Activated T-helper 1 cell treated with Interleukin-2 at 50 U/mL for 16 hours (primary cell): ENCODE measurements at places on chromosomes 2 and 18.

DNA sequence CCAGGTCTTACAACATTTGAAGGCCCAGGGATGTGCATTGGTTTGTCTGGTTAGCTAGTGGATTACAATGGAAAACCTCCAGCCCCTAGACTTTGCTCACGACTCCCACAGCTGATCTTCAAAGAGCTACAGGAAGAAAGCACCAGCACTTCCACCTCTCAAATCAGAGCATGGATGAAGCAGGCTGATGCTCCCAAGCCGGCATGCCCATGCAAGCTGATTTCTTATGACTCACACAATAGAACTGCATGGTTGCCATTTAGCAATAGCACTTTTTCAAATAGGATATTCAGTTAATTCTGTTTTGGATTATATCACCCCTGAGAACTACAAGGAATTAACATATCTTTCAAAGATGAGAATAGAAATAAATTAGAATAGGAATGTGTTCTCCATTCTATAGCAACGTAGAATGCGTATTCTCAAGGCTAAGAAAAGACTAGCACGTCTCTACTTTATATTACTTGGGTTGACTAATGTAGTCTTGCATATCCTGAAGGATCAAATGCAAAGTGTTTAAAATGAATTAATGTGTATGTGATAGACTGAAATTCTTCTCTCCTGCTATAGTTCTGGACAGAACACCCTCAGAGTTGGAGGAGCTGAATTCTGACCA, 292.4 kb downstream of the TRIB2 start:
- DNase-seq: no peak

- DNase-seq: no peak
Observed at GRCh38 chr18:76013057-76013456, 482.0 kb downstream of the ZNF516 start.

DNA sequence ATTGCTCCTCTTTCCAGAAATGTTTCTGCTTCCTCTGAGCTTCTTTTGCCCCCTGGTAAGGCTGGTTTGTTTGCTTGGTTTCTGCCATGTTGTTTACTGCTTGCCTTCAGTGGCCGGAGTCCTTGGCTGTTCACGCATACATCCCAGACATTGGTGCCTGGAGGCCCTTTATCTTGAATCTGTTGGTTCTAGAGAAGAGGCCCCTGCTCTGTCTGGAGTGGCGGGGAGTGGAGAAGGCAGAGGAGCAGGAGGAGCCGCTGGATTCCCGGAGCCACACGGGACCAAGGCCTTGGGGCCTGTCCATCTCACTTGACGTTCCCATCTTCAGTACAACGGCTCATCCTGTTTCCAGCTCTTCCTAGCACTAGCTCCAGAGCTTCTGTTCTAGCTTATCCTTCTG, 77.2 kb upstream of the PXDN start:
- no peak for DNase-seq

- no peak for DNase-seq
Observed at GRCh38 chr2:25000503-25001324, 29.0 kb upstream of the DNAJC27 start.

DNA sequence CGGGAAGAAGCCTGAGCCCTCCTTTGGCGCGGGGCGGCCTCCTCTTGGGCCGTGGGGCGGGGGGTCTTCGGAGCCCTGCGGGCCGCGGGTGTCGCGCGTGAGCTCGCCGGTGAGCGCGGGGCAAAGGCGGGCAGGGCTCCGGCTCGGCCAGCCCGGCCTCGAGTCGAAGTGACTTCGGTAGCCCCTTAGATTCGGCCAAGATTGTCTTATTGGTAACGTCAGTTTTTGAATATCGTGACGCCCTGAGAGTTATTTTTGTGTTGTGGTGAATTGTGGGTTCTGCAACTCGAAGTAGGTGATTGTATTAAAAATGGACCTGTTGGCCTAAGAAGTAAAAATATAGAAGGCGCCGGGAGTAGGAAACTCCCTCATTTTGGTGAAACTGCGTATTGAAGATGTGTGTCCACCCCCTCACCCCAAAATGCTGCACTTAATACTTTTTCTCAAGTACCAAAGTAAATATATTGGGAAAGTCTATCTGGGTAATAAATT, 669 bp downstream of the MARCHF7 start:
- DNase-seq: no peak

- no peak for DNase-seq
Observed at GRCh38 chr18:13536578-13536977, 189.8 kb downstream of the FAM210A start.

DNA sequence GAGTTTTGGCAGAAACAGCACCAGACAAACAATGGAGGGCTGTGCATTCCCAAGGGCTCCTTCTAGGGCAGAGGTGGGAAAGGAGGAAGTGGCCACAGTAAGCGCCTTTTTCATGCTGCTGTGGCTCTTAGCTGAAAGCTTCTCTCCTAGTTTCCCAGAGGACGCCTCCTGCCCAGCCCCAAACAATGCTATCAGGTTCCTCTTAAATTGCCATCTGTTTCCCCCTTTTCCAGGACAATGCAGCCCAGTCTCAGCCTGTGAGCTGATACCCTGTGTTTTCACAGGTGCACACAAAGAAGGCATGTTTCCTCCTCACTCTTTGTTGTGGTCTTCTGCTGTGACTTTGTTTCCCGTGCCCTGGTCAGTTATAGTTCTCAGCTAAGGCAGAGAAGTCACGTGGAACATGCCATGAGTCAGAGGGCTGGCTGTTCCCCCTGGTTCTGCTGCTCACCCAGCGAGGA, 5.4 kb upstream of the FAM124B start:
- DNase-seq: no peak

DNA sequence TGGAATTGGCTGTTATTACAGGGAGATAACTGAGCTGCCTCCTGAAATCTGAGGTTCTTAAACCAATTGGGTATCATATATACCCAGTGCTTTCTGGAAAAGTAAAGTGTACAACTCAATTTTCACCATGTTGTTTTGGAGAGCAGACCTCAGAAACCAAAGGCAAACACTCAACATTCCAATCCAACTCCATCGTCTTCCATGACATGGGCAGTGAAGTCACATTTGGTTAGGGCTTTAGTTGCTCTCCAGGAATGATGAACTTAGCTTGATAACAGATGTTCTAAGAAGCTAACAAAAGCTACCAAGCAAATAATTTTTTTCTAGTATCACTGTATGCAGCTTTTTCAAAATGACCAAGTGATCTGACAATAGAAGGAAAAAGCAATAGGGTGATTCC, 107.0 kb upstream of the SLC35G4 start:
- DNase-seq: no peak

GRCh38 chr2:25405611-25406295, 64.0 kb upstream of the DNMT3A start:
- DNase-seq: no peak

- DNase-seq: no peak
Observed at GRCh38 chr2:80638783-80639182, 334.2 kb upstream of the LRRTM1 start.

DNA sequence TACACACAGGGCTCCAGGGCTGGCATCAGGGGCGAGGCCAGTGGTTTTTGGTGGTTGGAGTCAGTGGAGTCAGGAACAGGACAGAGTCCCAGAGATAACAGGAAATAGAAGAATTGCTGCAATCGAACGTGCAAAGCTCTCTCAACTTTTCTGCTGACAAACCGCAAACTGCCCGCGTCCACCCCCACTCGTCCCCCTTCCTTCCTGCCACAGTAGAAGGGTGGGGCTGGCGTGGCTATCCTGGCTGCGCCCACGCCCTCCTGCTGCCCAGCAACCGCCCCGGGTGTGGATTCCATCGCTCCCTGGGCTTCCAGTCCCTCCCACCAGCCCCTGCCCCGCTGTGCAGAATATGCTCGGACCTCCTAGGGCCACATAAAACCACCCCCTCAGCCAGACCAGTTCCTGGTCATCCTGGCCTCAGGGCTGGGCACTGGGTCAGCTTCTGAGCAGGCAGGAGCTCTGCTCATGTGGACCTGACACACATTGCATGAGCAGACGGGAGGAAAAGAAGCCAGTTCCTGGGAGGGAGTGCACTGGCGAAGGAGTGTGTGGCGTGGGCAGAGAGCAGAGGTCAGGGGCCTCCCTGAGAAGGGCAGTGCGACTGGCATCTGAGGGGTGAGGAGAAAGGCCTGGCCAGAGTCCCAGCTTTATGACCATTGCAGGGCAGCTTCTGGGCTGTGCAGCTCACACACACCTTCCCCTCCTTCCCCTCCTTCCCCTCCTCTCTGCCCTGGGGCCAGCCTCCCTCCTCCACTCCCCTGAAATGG, 85.4 kb upstream of the ATG16L1 start:
- peak; percentile 21 for DNase-seq

GRCh38 chr18:79904357-79905147, 46.9 kb downstream of the SLC66A2 start:
- no peak for DNase-seq

DNA sequence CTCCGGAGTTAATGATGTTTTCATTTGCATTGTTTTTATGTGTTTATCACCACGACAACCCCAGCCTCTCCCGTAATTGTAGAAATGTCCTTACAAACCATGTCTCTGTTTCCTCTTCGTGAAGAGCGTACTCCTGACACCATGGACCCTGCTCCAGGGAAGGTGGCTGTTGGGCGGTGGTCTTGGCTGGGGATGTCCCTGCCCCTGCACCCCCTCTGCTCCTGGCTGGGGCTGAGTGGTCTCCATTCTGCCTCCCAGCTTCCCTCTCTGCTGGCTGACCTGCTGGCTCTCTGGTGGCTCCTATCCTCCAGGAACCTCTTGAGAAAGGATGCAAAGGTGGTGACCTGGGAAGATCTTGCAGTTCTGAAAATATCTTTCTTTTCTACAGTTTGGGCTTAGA, 81.1 kb downstream of the ASB1 start:
- no peak for DNase-seq

GRCh38 chr2:152493417-152493816, 158.4 kb downstream of the FMNL2 start:
- no peak for DNase-seq

- no peak for DNase-seq
Observed at GRCh38 chr2:155157711-155158110, 459.2 kb downstream of the KCNJ3 start.

DNA sequence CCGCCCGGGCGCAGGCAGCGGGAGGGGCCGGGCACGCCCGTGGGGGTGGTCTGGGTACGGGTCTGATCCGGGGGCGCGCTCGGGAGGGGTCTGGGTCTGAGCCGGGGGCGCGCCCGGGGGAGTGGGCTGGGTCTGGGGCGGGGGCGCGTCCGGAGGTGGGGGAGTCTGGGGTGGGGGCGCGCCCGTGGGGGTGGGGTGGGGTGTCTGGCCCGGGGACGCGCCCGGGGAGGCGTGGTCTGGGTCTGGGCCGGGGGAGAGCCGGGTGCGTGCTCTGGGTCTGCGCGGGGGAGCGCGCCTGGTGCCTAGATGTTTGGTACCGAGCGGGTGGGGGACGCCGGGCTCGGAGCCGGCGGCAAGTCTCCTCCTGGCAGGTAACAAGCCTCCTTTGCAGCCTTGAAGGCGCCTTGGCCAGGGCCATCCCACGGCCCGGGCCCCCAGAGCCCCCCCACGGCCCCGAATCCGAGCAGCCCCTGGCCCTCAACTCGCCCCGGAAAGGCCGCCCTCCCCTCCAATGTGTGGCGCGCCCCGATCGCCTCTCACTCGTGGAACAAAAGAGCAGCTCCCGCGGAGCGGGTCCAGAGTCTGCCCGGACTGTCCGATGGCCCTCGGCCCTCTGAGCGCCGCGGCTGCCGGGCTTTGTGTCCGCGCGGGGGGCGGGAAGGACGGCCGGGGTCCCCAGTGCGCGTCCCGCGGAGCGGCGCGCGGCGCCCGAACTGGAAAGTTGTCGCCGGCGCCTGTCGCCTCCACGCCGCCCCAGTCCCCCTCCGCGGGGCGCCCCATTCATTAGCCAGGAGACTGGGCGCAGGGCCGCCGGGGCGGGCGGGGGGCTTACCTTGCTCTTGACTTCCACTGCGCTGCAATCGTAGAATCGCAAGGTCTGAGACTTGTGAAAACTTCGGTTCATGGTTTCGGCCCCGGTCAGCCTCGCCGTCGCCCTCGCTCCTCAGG, 595 bp downstream of the PARD6G start:
- no peak for DNase-seq

GRCh38 chr2:18861951-18862350, 272.6 kb upstream of the NT5C1B start:
- DNase-seq: no peak

GRCh38 chr2:88170472-88170892, 336 bp downstream of the THNSL2 start:
- no peak for DNase-seq

GRCh38 chr2:236047886-236048540, 120.2 kb downstream of the GBX2 start:
- DNase-seq: no peak

DNA sequence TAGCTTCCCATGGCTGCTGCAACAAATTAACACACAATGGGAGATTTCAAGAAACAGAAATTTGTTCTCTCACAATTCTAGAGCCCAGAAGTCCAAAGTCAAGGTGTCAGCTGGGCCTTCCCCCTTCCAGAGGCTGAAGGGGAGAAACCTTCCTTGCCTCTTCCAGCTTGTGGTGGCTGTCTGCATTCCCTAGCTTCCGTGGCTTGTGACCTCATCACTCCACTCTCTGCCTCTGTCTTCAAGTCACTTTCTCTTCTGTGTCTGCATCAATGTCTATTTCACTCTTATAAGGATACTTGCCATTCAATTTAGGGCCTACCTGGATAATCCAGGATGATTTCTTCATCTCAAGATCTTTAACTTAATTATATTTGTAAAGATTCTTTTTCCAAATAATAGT, 16.8 kb upstream of the SRBD1 start:
- no peak for DNase-seq

DNA sequence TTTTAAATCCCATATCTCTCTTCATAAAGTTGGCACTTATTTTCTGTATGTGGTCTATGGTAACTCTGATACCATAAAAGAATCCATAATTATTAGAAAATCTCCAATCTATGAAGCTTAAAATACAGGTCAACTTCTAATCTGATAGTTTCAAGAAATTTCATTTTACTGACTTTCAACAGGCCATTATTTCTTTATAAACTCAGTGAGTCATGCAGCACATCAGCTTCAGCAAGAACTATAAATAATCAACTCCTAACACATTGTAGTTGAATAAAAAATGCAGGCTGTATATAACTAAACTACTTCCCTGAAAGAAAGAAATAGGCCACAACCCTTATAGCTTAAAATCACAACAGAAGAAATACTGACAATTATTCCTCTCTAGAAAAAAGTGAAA, 204.3 kb upstream of the CCDC150 start:
- DNase-seq: no peak

GRCh38 chr2:8438996-8439395, 242.9 kb upstream of the ID2 start:
- DNase-seq: no peak

GRCh38 chr2:216501854-216502253, 3.2 kb downstream of the RPL37A start:
- no peak for DNase-seq

- no peak for DNase-seq
Observed at GRCh38 chr2:230947908-230948365, 22.9 kb upstream of the GPR55 start.

- no peak for DNase-seq
Observed at GRCh38 chr2:65228263-65228750, 676 bp downstream of the ACTR2 start.

- no peak for DNase-seq
Observed at GRCh38 chr2:146228466-146229058, 1616.3 kb upstream of the ACVR2A start.

DNA sequence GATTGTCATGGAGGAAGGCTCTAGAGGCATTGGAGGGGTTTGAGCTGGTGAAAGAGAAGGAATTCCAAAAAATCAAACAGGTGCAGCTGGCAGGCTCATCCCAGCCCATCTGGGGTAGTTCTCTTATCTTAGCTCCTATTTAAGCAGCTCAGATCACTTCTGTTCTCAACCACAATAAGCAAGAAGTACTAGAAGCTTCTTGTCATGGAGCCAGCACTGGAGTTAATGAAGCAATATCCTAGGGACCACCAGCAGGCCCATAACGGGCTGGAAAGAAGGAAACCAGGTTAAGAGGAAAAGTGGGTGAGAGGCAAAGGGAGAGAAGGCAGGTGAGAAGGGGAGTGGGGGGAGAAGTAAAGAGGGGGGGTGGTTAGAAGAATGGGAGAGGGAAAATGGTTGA, 100.7 kb upstream of the ZFP36L2 start:
- no peak for DNase-seq
